ENCODE measurements at places on chromosomes 3 and 15. TPM values are rescaled to one million over a fixed set of nuclear protein-coding genes. Genes with fewer than 3 reads are reported as not detected.

The ZNF860 gene
- not detected for total RNA-seq

DNA sequence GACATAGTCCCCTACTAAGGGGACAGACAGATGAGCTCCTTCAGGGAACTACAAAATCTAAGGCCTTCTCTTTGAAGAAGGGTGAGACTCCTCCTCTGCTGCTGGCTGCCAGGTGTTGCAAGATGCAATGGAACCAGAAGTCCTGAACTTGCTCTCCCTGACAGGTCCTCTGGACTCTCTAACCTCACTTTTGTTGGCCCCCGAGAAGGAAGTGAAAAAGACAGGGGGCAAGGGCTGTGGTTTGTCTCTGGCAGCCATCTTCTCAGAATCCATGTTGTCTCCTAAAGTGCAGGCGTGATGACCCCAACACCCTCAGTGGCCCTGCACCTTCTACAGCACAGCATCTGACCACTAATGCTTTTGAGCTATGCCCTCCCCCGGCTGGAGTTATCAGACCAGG lies 292.5 kb downstream of the CHST2 start:
- no peaks in the 10 kb centered on the region for H3K4me1 ChIP-seq
- H3K4me3 ChIP-seq = no peak overlapping the region
- no peak for DNase-seq
- no peaks in the 10 kb centered on the region for H3K27me3 ChIP-seq

DNA sequence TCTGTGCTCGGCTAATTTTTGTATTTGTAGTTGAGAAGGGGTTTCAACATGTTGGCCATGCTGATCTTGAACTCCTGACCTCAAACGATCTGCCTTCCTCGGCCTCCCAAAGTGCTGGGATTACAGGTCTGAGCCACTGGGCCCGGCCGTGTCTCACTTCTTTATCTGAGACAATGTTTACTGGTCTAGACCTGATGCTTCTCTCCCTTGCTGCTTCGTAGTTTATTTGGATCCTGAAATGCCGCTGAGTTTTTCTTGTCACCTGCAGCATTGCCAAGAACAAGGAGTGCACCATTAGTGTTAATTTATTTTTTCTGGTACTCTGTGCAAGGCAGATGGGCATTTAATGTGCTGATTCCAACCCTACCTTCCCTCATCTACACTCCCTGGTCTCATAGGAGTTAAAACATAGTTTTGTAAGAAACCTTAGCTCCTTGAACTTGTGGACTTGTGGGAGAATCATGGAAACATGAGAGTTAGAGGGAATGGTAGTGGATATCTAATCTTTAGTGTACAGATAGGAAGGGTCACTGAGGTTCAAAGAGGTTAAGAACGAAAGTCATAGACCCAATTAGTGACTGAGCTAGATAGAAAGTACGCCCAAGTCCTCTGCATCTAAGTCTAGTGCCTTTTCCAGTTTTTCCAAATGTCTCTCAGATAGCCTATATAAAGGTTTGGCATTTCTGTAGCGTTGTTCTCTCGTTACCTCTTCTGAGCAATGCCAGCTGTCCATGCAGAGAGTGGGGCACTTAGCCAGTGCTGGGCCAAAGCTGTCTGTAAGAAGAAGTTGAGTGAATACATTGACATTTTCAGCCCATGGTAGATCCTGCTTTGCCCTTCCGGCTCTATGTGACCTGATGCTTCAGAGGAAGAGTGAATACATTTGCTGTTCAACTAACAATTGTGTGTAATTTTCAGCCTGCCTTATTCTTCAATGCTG lies 244.1 kb downstream of the LPP start:
- H3K4me3 ChIP-seq = no peak overlapping the region
- H3K36me3 ChIP-seq = no peaks in the 10 kb centered on the region
- H3K27ac ChIP-seq = no peak overlapping the region
- H3K27me3 ChIP-seq = no peaks in the 10 kb centered on the region
- no peak for DNase-seq
- H3K4me1 ChIP-seq = no peaks in the 10 kb centered on the region

GRCh38 chr3:139318431-139318816 lies 25.4 kb upstream of the MRPS22 start:
- H3K36me3 ChIP-seq = no peaks in the 10 kb centered on the region
- no peaks in the 10 kb centered on the region for H3K4me1 ChIP-seq
- DNase-seq = no peak
- H3K27me3 ChIP-seq = peaks cover 15% of the 10 kb centered on the region

DNA sequence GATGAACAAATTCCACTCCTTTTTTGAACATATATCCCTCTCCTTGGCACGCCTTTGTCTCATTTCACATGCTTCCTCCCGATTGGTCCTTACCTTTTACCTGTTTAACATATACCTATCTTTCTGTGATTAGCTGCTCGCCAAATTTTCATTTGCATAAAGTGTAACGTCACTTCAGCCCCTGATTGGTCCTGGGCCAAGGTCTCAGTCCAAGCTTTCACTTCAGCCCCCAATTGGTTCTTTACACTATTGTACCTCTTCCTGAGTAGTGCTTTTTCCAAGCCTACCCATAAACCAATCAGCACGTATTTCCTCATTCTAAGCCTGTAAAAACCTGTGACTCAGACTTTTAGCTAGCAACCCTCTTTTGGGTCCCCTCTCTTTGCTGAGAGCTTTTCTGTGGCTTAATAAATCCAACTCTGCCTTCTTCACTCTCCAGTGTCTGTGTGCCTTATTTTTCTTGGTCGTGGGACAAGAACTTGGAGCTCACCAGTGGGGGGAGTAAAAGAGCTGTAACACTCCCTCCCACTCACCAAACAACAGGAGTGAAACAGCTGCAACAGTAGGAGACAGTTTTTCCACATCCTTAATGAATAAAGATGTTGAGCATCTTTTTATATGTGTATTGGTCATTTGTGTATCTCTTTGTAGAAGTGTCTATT lies 584 bp upstream of the XCR1 start:
- no peak for DNase-seq
- H3K27ac ChIP-seq = no peak overlapping the region
- no peaks in the 10 kb centered on the region for H3K27me3 ChIP-seq
- H3K36me3 ChIP-seq = no peaks in the 10 kb centered on the region
- H3K4me1 ChIP-seq = no peaks in the 10 kb centered on the region

The LINGO1 gene
- 93.7 TPM for total RNA-seq

GRCh38 chr3:11733914-11734313 lies 90.2 kb upstream of the VGLL4 start:
- H3K36me3 ChIP-seq = no peaks in the 10 kb centered on the region
- H3K4me1 ChIP-seq = no peaks in the 10 kb centered on the region
- no peak for DNase-seq

GRCh38 chr3:36457667-36458066 lies 77.4 kb downstream of the STAC start:
- no peaks in the 10 kb centered on the region for H3K4me1 ChIP-seq
- no peak overlapping the region for H3K27ac ChIP-seq
- DNase-seq = no peak
- no peaks in the 10 kb centered on the region for H3K36me3 ChIP-seq
- no peaks in the 10 kb centered on the region for H3K27me3 ChIP-seq

- H3K4me1 ChIP-seq = peaks cover 13% of the 10 kb centered on the region
- no peak overlapping the region for H3K4me3 ChIP-seq
- H3K27ac ChIP-seq = no peak overlapping the region
- no peaks in the 10 kb centered on the region for H3K36me3 ChIP-seq
These were observed 55.8 kb downstream of the LPP start for GRCh38 chr3:188209740-188210139.

DNA sequence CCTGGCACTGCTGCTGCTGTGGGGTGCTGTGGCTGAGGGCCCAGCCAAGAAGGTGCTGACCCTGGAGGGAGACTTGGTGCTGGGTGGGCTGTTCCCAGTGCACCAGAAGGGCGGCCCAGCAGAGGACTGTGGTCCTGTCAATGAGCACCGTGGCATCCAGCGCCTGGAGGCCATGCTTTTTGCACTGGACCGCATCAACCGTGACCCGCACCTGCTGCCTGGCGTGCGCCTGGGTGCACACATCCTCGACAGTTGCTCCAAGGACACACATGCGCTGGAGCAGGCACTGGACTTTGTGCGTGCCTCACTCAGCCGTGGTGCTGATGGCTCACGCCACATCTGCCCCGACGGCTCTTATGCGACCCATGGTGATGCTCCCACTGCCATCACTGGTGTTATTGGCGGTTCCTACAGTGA lies 2.1 kb downstream of the GRM2 start:
- no peaks in the 10 kb centered on the region for H3K4me1 ChIP-seq
- no peaks in the 10 kb centered on the region for H3K27me3 ChIP-seq
- H3K4me3 ChIP-seq = no peak overlapping the region
- no peaks in the 10 kb centered on the region for H3K36me3 ChIP-seq
- H3K27ac ChIP-seq = no peak overlapping the region
- DNase-seq = no peak

DNA sequence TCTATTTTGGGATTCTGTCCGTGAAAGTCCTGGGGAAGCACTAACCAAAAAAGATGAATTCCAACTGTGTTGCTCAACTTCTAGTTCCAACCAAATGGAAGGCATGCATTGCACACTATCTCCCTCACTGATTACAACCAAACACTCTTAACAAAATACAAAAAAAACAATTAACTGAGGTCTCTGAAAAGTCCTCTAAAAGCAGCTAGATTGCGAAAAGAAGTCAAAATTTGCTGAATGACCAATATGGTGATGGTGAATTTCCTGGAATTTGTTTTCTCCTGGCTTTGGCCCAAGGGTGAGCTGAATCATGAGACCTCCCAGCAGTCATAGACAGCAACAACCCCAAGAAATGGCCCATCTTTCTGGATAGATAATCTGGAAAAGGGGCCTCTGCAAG lies 28.3 kb downstream of the CYP19A1 start:
- H3K4me3 ChIP-seq = no peak overlapping the region
- H3K27me3 ChIP-seq = no peaks in the 10 kb centered on the region
- H3K36me3 ChIP-seq = no peaks in the 10 kb centered on the region
- no peak overlapping the region for H3K27ac ChIP-seq
- no peaks in the 10 kb centered on the region for H3K4me1 ChIP-seq

- H3K27ac ChIP-seq = no peak overlapping the region
- no peak for DNase-seq
- H3K36me3 ChIP-seq = no peaks in the 10 kb centered on the region
- H3K4me1 ChIP-seq = no peaks in the 10 kb centered on the region
- H3K27me3 ChIP-seq = peaks cover 9% of the 10 kb centered on the region
- H3K4me3 ChIP-seq = no peak overlapping the region
These were observed 64.6 kb upstream of the PRR23C start for GRCh38 chr3:139109271-139109670.

GRCh38 chr3:133047980-133048379 lies 9.8 kb downstream of the TMEM108 start:
- no peak overlapping the region for H3K27ac ChIP-seq
- H3K4me1 ChIP-seq = no peaks in the 10 kb centered on the region
- no peaks in the 10 kb centered on the region for H3K36me3 ChIP-seq
- H3K27me3 ChIP-seq = peaks cover 49% of the 10 kb centered on the region
- H3K4me3 ChIP-seq = no peak overlapping the region
